ENCODE measurements at places on chromosomes 7 and 10. TPM values are rescaled to one million over a fixed set of nuclear protein-coding genes. Genes with fewer than 3 reads are reported as not detected.

The CYCS gene
- 91.3 TPM for polyA plus RNA-seq

- DNase-seq: no peak
Observed at GRCh38 chr10:74936577-74937265, 110.3 kb downstream of the KAT6B start.

GRCh38 chr10:78288663-78289062, 255.0 kb downstream of the RPS24 start:
- no peak for DNase-seq

The SLC26A4 gene
- 3.0 TPM for polyA plus RNA-seq

The CDH23 gene
- 28.3 TPM for polyA plus RNA-seq

The AGBL3 gene
- 16.2 TPM for polyA plus RNA-seq

GRCh38 chr10:79130846-79131245, 62.1 kb downstream of the ZMIZ1 start:
- DNase-seq: no peak

The SPDYE9 gene
- 1.1 TPM for polyA plus RNA-seq

The HTR7 gene
- polyA plus RNA-seq: 0.55 TPM

The SFTPA1 gene
- polyA plus RNA-seq: not detected

DNA sequence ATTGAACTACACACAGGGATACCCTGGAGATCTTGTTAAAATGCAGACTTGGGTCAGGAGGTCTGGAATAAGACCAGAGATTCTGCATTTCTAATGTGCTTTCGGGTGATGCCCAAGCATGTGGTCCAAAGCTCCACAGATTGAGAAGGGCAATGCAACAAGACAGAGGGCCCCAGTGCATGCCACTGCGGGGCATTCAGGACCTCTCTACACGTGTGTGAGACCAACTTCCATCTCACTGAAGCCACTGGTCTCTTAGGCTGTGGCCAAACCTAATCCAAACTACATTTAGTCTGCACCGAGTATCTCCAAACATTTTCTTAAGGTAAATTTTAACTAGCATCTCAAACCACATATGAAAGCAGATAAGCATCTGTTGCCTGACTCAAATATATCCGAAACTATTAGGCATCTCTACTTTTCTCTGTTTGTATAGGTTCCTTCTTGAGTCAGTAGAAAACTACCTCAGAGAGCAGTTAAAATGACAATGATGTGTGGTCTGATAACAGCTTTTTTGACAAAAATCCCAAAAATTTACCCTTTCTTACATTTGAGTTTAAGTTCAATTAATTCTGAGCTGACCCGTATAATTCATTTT, 107.5 kb downstream of the ELMO1 start:
- DNase-seq: no peak

The CLEC2L gene
- polyA plus RNA-seq: 0.85 TPM

DNA sequence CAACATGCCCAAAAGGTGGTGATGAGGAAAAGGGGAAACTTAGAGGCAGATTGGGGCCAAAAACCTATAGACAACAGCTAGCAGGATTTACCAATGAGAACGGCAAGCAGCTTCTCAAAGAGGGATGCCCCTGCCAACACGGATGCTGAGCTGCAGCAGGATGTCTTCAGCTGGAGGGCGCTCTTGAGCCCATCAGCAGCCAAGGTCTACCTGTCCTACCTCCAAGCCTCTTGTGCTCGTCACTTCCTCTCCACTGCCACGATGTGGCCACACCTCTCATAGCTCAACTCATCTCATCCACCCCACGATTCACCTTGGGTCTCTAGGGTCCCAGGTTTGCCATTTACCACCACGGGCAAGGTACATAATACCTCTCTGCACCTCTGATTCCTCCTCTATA, 36.5 kb downstream of the DLG5 start:
- no peak for DNase-seq

GRCh38 chr7:45638916-45639315, 64.7 kb downstream of the ADCY1 start:
- no peak for DNase-seq

DNA sequence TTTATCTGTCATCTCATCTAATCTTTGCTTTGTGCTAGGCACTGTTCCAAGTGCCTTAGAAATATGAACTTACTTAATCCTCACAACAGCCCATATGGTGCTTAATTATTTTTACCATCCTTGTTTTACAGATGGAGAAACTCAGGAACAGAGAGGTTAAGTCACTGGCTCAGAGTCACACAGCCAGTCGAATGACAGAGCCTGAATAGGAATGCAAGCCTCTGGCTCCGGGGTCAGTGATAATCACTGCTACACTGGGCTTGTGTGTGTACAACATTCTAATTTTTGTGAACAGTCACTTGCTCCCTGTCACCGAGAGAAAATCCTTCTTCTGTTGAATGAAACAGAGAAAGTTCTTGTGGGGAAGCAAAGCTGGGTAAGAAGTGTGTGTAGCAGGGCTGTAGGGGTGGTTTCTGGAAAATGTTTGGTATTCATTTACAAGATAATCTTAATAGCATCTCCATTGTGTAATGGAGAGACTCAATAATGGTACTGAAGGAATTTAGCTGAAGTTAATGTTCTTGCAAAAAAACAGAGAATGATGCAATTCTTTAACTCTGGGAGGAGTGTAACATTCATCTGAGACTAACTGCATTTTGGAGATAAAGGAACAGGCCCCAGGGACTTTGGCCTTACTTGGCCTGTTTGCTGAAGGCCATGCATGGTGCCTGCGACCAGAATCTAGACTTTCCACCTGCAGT, 290.6 kb downstream of the FRMD4A start:
- no peak for DNase-seq

GRCh38 chr7:153386556-153386955, 627.0 kb downstream of the ACTR3B start:
- DNase-seq: no peak

DNA sequence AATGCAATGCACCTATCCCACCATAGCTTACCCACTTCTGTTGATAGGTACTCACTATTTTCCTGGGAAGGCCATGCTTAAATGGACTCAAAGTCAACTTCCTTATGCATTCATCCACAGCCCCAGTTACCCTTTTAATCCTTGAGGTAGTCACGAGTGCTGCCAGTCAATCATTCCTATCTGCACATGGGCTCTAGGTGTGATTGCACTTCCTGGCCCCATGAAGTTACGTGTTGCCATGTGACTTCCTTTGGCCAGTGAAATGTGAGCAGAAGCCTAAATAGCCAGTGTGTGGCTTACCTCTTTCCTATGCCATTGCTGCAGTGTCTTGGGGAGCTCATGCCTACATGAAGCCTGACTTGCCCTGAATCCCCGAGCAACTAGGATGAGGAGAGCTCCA, 23.5 kb upstream of the EIF5AL1 start:
- DNase-seq: no peak

The GATA3 gene
- 82.0 TPM for polyA plus RNA-seq

DNA sequence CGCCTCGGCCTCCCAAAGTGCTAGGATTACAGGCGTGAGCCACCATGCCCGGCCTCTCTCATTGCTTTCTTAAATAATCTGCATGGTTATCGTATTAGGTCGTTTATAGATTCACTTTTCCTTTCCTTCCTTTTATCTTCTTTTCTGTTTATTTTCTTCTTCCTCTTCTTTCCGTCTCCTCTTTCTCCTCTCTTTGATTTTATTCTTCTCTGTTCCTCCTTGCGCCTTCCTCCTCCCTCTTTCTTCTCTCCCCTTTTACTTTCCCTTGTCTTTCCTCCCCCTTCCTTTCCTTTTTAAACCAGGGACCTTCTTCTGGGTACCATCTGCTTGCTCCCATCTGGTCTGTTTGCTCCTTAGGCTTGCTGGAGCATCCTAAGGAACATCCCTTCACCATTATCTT, 18.6 kb downstream of the MLLT10 start:
- DNase-seq: no peak

The OAT gene
- polyA plus RNA-seq: 99.4 TPM

The CELF2 gene
- 14.0 TPM for polyA plus RNA-seq

- no peak for DNase-seq
Observed at GRCh38 chr7:140342727-140343514, 55.4 kb downstream of the SLC37A3 start.

DNA sequence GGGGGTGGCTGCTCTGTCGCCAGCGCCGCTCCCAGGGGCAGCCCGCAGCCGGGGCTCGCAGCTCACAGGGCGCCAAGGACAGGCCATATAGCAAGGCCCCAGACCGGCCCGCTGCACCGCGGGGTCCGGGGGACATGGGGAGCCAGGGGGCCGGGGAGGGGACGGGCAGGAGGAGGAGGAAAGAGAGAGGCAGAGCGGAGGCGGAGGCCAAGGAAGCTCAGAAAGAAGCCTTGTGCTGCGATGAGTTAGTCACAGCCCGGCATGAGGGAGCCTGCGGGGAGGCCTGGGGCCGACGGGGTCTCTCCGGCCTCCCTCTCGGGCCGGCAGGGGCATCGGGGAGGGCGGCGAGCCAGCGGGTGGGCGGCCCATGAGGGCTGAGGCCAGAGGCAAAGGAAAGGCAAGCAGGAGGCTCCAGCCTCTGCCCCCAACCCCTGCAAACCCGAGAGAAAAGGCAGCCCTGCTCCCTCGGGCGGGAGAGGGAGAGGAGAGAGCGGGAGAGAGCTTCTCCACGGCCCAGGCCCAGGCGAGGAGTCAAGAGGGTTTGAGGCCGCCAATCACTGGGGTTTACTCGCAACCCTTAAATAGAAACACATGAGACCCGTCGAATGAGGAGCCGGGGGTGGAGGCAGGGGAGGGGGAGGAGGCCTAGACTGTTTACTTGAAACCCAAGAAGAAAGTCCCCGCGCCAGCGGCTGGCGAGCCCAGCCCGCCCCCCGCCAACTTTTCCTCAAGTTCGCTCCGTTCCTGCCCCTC, 167.9 kb downstream of the NEURL1 start:
- DNase-seq: peak; percentile 84

- no peak for DNase-seq
Observed at GRCh38 chr7:151819866-151820265, 57.0 kb downstream of the PRKAG2 start.

- no peak for DNase-seq
Observed at GRCh38 chr10:102113956-102114857, 6.0 kb downstream of the LDB1 start.

GRCh38 chr7:24801883-24802282, 44.6 kb upstream of the GSDME start:
- no peak for DNase-seq

GRCh38 chr10:116809483-116810119, 39.7 kb upstream of the ENO4 start:
- DNase-seq: no peak

GRCh38 chr7:131021460-131021859, 287.5 kb upstream of the KLF14 start:
- no peak for DNase-seq
